ENCODE measurements at places on chromosomes 6 and 20.

DNA sequence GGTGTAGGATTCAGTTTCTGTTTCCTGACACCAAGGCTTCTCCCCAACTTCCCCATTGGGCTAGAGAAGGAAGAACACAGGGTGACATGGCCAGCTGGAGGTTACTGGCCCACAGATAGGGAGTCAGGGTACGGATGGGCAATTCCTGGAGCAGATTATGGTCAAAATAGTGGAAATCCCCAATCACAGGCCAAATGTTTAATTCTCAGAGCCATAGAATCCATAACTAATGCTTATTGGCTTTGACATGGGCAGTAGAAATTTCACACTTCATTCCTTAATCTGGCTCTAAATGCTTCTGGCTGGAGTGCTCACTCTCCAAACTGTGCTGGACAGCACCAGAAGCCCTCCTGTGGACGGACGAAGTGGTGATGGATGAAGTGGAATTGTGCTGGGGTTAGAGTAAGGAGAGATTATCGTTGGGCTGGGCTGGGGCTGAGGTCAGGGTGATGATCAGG is 887 bp downstream of the SIGLEC1 start:
- no peak for DNase-seq

DNA sequence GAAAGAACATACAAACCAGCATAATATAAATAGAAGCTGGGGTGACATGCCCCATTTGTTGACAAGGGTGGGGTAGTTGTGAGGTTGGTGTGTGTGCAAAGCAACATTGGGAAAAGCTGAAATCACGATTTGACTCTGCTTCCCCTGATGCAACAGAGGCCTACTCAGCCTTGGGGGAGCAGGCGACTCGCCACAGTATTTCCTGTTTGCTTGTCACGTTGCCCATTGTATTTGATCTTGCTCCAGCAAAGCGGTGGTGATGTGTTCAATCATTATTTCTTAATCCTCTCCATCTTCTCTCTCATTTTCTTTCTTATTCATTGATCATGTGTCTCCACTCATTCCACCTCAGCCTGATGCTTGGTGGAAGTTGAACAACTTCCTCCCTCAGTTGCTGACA is 165.8 kb upstream of the CITED2 start:
- DNase-seq, result no peak

- DNase-seq, result no peak
These were observed 1.6 kb downstream of the TENT5A start for GRCh38 chr6:81750681-81751387.

DNA sequence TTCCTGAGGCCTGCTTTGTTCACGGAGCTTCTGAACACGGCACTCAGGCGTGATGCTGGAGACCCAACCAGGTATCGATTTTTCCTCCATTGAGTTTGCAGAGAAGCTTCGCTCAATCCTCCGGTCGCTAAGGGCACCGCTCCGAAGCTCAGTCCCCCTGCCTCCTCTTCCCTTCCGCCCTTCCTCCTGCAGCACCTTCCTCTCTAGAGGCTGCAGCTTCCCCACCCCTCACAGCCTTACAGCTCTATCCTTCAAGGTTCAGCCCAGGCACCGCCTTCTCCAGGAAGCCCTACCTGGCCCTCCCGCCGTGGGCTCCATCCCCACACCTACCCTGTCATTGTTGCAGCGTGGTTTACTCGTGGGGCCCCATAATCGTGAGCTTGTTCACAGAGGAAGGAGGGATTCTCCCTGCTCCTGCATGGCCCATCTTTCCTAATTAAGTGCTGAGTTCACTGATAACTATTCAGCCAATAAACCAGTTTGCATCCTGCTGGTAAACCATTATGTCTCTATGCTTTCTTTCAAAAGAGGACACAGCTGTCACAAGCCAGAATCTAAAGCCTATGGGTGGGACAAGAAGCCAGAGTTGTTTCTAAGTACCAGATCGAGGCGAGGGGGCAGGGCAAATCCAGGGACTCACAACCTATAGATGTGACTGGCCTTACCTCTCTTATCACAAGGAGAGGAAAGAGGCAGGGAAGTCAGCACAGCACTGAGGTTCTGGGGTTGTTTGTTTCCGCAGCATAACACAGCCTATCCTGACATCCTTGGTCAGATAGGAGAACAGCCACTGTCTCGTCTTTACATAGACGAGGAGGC is 152.0 kb downstream of the GRM4 start:
- DNase-seq, result no peak

DNA sequence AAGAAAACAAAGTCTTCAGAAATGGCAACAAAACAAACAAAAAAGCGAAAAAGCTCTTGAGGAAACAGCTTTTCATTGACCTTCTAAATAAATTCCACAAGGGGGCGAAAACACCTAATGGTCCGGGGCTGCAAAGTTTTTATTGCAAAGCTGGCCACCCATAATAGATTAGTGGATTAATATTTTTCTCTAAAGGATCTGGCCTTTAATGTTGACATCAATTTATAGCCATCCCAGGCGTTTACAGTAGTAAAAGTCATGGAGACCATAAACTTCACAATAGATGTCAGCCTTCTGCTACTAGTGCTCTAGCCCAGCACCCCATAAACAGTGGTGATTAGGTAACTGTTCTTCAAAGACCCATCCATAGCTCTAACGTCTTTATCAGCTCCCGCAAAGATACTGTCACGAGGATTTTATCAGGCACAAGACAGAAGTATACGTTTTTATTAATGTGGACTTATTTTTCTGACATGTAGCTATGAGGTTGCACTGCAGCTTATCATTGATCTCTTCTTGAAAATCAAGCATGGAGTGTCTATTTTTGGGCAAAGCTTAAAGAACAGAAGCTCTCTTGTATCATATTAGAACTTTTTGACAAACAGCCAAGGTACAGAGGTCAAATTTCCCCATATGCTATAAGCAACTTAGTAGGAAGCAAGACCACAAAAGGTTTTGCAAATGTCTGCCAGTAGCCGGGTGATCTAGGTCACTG is 4.7 kb downstream of the CITED2 start:
- DNase-seq, result peak; percentile 69

All from OCI-LY7 (cell line).